Nucleus accumbens (tissue), 56 donors: ENCODE measurements at places on chromosomes 7 and 10.

GRCh38 chr7:158995514-158995913 is 139.2 kb downstream of the DYNC2I1 start:
- no peak for DNase-seq

- no peak for DNase-seq
Observed at GRCh38 chr7:50631639-50632038, 66.4 kb upstream of the DDC start.

DNA sequence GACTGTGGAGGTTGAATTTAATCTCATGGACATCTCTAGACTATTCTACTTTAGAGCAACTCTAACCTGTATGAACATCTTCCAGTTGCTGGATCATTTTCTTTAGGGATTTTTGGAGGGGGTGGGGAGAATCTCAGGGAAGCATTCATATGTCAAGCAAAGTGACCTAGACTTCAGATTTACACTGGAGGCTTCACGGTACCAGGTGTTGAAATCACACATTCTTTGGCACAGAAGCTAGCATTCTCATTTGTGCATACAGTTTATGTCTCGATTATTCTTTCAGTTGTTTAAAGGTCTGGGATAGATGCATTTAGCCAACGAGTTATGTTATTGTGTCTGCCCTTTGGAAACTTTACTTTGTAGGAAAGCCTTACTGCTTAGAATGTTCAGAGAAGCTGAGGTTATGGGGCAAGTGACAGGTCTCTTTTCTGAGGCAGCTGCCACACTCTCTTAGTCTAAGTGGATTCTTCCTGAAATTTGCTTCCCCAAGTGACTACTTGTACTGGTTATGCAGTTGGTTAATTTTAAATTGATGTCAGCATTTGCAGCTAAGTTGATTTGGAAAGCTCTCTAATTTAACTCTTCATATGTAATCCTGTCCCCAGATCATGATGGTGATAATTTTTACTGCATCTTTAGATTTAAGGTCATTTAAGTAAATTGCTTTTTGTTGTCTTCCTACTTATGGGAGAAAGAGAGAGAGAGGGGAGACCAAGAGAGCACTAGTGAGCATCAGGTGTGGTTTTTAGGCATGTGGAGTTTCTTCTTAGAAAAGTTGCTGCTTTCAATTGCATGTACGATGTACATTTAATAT is 153.8 kb downstream of the PRKG1 start:
- DNase-seq = no peak

- no peak for DNase-seq
Observed at GRCh38 chr10:102508506-102508905, 4.7 kb downstream of the SUFU start.

DNA sequence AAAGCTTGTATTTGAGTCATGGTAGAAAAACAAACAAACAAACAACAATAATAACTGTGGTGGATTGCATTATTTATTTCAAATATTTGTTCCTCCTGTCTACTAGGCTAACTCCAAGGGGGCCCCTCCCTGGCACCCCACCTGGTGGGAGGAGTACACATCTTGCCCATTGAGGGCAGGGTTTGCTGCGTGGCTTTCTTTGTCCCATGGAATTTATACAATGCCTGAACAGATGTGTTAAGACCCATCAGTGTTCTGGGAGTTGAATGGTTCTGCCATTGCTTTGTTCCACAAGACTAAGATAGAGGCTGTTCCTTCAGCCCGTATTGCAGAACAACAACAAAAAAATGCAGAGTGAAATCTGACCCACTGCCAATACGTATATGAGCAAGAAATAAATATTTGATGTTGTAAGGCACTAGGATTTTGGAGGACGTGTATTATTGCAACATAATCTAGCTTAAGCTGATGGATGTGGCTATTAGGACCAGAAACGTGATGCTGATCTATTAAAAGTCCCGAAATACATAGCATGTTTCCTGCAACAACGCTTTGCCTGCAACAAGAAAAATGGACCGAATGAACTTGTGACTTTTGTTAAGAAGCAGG is 119.1 kb upstream of the JCAD start:
- no peak for DNase-seq

DNA sequence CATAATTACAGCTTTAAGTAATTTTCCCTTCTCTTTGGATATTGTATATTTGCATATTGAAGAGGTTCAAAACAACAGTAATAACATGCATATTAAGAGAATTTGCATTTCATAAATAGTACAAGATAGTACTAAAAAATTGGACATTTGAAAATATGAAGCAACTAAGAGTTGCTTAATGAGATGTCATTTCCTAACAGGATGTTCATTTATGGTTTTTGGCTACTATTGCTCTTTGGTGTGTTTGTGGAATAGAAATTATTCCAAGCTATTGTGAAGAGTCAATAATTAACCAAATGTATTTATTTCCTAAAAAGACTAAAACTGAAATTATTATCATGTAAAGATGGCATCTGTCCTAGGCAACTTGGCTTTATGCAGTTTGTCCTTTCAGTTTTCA is 4.1 kb upstream of the SGCE start:
- no peak for DNase-seq

DNA sequence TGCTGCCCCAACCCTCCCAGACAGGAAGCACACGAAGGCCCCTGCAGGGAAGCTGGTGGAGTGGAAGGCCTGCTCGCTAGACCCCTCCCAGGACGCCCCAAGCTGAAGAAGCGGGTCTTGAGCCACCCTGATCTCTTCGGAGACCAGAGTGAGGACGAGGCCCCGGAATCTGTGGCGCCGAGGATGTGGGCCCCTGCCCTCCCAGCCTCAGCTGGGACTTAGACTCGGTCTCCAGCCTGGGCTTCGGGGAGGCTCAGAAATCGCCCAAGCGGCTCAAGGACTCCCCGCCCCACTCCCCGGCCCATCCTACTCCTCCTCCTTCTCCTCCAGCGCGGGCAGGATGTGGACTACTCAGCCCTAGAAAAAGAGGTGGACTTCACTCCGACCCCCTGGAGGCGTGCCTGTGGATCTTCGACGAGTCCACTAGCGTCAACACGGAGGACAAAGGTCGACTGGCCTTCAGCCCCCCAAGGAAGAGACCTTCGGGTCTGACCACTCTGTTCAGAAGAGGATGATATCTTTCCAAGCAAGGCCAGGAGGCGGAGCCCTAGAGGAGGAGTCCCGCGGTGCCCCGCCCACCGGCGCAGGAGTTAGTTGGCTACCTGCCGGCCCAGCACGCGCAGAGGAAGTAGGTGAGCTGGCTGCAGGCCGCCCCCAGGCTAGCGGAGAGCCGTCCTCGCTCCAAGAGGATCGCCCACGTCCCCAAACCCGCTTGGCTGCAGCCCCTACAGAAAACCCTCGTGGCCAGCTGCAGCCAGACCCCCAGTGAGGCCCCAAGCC is 21.9 kb upstream of the LANCL2 start:
- DNase-seq = no peak

GRCh38 chr7:88523645-88524044 is 217.0 kb upstream of the STEAP4 start:
- no peak for DNase-seq

DNA sequence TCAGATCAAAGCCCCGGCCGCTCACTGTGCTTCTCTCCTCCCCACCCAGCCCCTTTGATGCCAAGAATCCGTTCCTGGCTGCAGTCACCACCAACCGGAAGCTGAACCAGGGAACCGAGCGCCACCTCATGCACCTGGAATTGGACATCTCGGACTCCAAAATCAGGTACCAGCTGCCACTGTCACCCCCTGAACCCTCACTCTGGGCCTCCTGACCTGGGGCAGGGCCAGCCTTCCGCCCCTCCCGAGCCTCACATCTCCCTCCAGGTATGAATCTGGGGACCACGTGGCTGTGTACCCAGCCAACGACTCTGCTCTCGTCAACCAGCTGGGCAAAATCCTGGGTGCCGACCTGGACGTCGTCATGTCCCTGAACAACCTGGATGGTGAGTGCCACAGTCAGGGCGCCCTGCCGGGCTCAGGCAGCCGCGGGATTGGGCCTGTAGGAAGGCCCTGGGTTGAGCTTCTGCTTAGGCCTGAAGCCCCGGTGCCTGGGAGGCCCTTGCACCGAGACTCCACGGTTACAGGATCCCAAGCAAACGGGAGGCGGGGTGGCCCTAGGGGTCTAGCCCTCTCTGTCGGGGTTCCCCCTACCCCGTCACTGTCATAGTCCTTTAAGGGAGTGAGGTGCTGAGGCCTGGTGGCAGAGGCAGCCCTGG is 10.8 kb downstream of the TMEM120A start:
- DNase-seq = no peak

- no peak for DNase-seq
Observed at GRCh38 chr7:1862560-1862959, 192.5 kb downstream of the ELFN1 start.

GRCh38 chr7:756928-757560 is 30.0 kb upstream of the PRKAR1B start:
- DNase-seq = no peak

- no peak for DNase-seq
Observed at GRCh38 chr10:35089611-35090161, 455 bp downstream of the CUL2 start.

DNA sequence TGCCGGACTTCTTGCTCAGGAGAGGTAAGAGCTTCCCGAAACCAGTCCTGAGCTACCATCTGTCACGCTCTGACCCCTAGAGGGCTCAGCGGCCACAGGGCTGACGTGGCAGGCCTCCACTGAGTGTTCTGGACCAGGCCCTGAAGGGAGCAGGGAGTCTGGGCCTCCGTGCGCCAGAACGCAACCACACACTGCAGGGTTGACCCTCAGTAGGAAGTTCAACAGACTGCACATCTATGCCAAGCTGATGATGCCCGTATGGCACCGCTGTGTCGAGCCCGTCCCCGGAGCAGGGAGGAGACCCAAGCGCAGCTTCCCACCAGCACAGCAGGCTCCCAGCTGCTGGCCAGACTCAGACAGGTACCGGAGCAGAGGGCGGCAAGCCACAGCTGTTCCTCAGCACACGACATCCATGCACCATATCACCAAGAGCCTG is 39.2 kb downstream of the CAMK2B start:
- no peak for DNase-seq

DNA sequence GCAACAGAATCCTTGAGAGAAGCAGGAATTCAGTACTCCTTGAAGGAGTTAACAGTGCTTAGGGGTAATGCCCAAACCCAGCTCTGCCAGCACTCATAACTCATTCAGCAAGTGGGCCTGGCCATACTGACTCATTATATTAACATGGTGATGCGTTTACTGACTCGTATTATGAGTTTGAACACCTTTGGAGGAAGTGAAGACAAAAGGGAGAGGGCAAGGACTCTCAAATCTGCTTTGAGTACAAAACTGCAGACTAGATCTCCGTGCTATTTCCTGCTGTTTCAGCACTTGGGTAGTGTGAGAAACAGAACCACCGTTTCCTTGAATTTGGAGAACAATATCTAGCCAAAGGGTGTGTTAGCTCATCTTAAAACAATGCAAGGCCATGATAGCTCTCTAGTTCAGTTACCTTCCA is 30.8 kb downstream of the SLC16A9 start:
- DNase-seq = no peak

- no peak for DNase-seq
Observed at GRCh38 chr7:133020496-133020895, 61.4 kb downstream of the CHCHD3 start.

DNA sequence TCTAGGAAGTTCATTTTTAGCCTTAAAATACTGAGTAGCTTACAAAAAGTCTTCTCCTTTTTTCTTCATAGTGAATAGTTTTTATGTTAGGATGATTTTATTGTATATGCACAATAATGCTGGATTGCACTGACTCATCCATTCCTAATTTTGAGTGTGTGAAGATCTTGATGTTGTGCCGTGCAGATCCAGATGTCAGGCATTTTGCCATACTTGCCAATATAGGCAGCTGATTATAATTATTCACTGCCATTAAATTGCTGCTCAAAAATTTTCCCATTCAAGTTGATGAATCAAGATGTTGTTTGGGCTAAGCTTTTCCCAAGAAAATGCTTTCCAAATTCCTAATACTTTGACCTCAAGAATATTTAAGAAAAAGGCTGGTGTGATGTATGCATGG is 218.3 kb downstream of the AHR start:
- no peak for DNase-seq

DNA sequence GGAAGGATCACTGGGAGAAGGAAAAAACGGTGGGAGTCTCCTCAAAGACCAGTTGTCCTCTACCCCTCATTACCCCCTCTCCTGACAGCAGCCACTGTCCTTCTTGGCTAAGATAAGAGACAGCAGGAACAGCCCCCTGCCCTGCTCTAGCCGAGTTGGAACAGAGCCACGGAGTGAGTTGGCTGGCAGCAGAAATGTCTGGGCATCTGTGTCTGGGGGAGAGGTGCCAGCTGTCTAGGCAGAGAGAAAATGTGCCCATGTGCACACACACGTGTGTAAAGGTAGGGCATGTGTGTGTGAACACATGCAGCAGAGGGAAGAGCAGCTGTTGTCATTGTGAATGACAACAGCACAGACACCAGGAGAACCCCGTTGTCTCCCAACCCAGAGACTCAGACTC is 9.4 kb upstream of the HILPDA start:
- no peak for DNase-seq

- no peak for DNase-seq
Observed at GRCh38 chr10:79482304-79482703, 30.0 kb upstream of the EIF5AL1 start.

GRCh38 chr7:112448381-112448780 is 1.9 kb upstream of the IFRD1 start:
- peak; percentile 5 for DNase-seq

DNA sequence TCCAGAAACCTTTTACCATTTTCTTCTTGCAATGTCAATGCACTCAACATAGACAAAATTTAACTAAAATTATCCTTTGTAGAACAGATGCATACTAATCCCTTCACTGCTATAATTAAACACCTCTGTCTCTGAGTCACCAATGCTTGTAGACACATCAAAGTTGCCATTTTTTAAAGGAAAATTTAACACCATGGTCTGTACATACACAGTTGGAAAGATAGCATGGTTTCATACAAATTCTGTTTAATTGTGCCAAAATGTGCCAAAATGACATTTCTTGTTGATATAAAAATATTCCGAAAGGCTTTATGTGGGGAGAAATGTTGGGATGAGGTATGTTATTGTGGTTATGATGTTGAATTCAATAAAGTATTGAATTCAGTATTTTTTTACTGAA is 125.8 kb downstream of the NEUROD6 start:
- no peak for DNase-seq

- no peak for DNase-seq
Observed at GRCh38 chr10:24821986-24822385, 98.3 kb upstream of the ARHGAP21 start.

GRCh38 chr10:1264001-1264400 is 207.8 kb downstream of the WDR37 start:
- DNase-seq = no peak

DNA sequence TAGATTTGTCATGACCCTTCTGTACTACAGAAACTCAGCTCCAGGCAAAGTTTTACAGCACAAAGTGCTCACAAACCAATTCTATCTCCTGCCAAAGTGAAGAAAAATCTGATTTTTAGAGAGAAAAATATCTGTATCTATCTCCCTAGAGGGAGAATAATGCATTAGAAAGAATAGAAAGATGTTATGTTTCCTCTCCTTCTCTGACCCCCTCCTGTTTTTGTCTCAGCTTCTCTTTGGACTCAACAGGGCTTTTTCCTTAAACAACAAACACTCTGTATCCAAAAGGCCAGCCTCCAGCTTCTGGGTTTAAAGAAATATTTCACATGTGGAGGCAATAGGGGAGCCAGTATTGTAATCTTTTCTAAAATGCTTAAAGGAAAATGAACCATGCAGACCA is 627.4 kb downstream of the REEP3 start:
- no peak for DNase-seq
